ENCODE measurements at places on chromosomes 3 and 15. TPM values are rescaled to one million over a fixed set of nuclear protein-coding genes. Genes with fewer than 3 reads are reported as not detected.

DNA sequence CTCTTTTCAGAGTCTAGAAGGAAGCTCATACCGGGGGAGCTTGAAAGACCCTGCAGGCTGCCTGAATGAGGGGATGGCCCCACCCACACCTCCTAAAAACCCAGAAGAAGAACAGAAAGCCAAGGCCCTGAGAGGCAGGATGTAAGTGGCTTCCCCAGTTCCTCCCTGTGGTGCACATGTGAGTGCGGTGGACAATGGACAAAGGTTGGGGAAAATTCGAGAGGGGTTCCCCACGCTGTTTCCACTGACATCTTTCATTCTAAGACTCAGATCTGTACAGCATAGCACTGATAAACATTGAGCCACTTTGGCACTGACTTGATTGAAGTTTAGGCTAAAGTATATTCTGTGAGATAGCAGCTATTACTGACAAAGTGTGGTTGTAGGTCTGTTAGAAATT lies 79.5 kb upstream of the UMPS start:
- DNase-seq, result no peak

DNA sequence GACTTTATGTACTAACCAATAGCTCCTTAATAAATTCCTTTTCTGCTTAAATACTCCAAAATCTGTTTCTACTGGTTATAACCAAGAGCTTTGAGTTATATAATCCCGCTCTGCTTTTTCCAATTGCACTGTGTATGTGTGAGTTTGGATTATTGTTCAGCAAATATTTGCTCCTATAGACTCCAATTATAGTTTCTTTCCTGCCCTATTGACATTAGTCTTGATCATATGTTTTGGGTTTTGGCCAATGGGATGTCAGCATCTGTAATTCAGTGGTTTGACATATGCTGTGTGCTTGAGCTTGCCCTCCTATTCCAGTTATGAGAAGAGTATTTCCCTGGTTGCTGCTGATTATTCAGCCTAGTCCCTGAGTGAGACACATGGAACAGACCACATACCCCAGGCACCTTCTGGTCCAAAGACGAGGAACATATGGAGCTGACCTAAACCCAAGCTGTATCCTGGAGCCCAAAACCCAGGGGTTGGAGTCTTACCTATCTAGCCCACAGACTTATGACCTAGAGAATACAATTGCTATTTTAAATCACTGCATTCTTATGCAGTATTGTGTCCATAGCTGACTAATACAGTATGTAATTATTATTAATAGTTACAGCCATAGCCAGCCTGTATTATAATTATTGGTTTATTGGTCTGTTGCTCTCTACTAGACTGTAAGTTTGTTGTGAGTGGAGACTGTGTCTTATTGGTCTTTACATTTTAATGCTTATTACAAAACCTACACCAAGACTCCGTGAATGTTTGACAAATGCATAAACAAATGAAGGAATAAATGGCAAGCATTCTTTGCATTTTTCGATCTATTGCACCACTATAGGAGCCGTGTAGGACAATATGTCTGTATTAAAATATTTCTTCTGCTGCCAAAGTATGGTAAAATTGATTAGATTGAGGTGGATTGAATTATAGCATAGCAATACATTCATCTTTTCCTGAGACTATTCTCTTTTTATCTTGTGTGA lies 11.7 kb upstream of the ZNF280D start:
- DNase-seq, result no peak

- DNase-seq, result no peak
Measured at GRCh38 chr3:57598765-57599360, 1.7 kb upstream of the ARF4 start.

DNA sequence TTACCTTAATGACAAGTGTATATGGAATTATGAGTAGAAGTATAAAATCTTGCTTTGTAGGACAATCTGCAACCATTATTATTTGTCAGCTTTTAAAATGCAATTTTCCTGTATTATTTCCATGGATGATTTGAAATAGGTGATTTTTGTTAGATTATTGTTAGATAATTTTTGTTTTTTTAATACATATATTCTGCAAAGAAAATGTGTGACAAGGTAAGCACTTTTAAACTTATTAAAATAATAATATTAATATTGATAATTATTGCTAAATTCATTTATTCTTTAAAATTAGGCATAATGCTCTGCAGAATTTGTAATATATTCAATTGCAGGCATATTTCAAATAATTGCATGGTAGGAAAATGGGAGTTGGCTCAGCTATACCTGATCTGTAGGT lies 329.5 kb downstream of the CADM2 start:
- no peak for DNase-seq

PLA2G4D gene
- total RNA-seq, result not detected

PGBD4 gene
- total RNA-seq, result 0.43 TPM

CCDC39 gene
- not detected for total RNA-seq

ALG1L2 gene
- total RNA-seq, result not detected

GRCh38 chr3:56837196-56837955 lies 35.6 kb upstream of the ARHGEF3 start:
- peak; percentile 86 for DNase-seq

TMC3 gene
- total RNA-seq, result not detected

All from epithelial cell of proximal tubule (primary cell).